Effector memory CD8-positive, alpha-beta T cell (primary cell): ENCODE measurements at places on chromosomes 3 and 15.

DNA sequence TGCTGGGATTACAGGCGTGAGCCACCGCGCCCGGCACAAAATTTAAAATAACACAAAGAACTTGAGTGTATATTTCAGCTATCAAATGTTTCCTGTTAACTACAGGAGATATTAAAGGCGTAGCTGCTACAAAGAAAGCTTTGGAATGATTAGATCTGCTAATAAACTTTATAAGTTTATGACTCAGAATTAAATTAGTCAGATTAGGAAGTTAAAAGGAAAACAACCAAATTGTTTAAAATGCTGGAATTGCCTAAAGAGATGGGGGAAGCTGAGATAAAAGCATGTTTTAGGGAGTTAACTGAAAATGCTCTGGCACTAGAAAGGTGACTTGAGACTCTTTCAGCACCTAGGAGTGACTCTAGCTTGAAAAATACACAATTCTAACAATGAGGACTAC lies 58.9 kb downstream of the COL8A1 start:
- H3K4me1 ChIP-seq: no peaks in the 10 kb centered on the region
- H3K27me3 ChIP-seq: peaks cover 10% of the 10 kb centered on the region
- H3K4me3 ChIP-seq: no peak overlapping the region
- H3K27ac ChIP-seq: no peak overlapping the region

- DNase-seq: no peak
- H3K4me3 ChIP-seq: no peak overlapping the region
- H3K27me3 ChIP-seq: no peaks in the 10 kb centered on the region
- peaks cover 4% of the 10 kb centered on the region for H3K36me3 ChIP-seq
- H3K27ac ChIP-seq: peak overlapping the region; percentile 0
- H3K4me1 ChIP-seq: no peaks in the 10 kb centered on the region
Measured at GRCh38 chr3:195698647-195699387, 22.0 kb upstream of the MUC20 start.

GRCh38 chr15:87873516-87873915 lies 383.0 kb downstream of the NTRK3 start:
- no peaks in the 10 kb centered on the region for H3K4me1 ChIP-seq
- DNase-seq: no peak

- no peak for DNase-seq
- no peaks in the 10 kb centered on the region for H3K36me3 ChIP-seq
Measured at GRCh38 chr3:108524537-108524936, 14.1 kb upstream of the MYH15 start.

DNA sequence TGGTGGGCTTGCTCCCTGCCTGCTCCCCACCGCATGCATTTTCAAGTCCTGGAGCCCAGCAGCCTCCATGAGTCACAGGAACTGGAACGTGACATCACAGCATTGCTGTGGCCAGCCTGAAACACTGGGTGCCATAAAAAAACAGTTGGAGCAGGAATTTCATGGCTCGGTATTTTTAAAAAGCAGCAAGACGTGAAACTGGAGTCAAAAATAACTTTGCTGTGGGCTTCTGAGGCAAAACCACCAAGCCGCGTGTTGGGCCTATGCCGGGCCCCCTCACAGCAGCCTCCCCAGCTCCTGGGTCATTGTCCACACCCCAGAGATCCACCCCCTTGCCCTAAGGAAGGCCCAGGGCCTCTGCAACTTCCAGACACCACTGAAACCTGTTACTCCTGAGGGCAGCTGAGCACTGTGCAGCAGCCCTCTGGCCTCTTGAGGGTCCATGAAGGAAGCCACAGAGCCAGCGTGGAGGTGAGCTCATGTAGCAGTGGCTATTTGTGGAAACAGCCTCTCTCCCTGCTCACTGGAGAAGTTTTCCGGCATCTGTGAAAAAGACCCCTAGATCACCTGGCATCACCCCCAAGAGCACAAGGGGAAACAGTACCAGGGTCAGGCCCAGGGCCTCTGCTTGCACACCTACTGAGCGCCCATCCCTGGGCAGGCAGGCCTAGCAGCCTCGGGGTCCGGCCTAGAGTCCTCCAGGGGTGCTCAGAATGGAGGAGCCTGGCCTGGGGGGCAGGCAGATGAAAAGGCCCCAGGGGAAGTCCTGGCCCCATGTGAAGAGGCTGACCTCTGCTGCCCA lies 34.0 kb upstream of the DUSP7 start:
- H3K27me3 ChIP-seq: no peaks in the 10 kb centered on the region
- H3K27ac ChIP-seq: no peak overlapping the region
- H3K4me3 ChIP-seq: no peak overlapping the region
- no peaks in the 10 kb centered on the region for H3K36me3 ChIP-seq
- DNase-seq: no peak

- H3K36me3 ChIP-seq: peaks cover 11% of the 10 kb centered on the region
- no peaks in the 10 kb centered on the region for H3K27me3 ChIP-seq
- no peak overlapping the region for H3K4me3 ChIP-seq
- H3K4me1 ChIP-seq: peaks cover 38% of the 10 kb centered on the region
- no peak for DNase-seq
Measured at GRCh38 chr3:37992271-37993066, 1.9 kb downstream of the VILL start.

DNA sequence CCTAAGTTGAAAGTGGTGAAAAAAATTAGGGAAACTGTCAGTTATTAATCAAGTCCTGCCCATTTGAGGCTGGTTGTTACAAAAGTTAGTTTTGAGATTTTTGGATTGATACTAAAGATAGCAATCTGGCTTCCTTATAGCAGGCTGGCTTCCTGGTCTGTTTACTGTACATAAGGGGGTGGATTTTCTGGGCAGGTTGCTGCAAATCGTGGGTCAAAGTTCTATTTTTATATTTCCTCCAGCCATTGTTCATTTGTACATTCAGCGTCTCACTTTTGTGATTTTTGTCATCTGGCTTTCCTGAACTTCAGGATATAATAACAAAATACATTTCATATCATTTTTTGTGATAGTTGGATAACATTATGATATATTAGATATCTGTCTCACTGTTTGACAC lies 49.5 kb downstream of the CLDN1 start:
- DNase-seq: no peak
- no peak overlapping the region for H3K4me3 ChIP-seq
- no peaks in the 10 kb centered on the region for H3K4me1 ChIP-seq
- H3K36me3 ChIP-seq: peaks cover 3% of the 10 kb centered on the region
- peaks cover 6% of the 10 kb centered on the region for H3K27me3 ChIP-seq

- H3K36me3 ChIP-seq: no peaks in the 10 kb centered on the region
- H3K4me1 ChIP-seq: no peaks in the 10 kb centered on the region
- no peak overlapping the region for H3K27ac ChIP-seq
- no peak overlapping the region for H3K4me3 ChIP-seq
- no peak for DNase-seq
Measured at GRCh38 chr3:29822071-29822470, 541.2 kb downstream of the RBMS3 start.

DNA sequence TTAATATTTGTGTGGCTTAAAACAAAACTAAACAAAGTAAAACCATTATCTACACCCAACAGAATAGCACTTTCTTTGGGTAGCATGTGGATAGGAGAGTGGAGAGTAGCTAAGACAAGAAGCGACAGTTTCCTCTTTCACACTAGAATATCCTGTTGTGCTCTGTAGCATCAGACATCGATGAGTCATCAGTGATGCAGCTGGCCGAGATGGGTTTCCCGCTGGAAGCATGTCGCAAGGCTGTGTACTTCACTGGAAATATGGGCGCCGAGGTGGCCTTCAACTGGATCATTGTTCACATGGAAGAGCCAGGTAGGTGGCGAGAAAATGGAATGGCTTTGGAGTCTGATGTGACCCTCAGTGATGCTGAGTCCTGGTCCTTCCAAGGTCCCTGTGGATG lies 108.1 kb downstream of the USP13 start:
- no peaks in the 10 kb centered on the region for H3K27me3 ChIP-seq
- H3K4me3 ChIP-seq: no peak overlapping the region
- no peaks in the 10 kb centered on the region for H3K4me1 ChIP-seq
- no peak for DNase-seq
- H3K36me3 ChIP-seq: peaks cover 25% of the 10 kb centered on the region

GRCh38 chr15:68797191-68797590 lies 23.5 kb downstream of the ANP32A start:
- no peak for DNase-seq
- H3K4me3 ChIP-seq: peak overlapping the region; percentile 25
- H3K36me3 ChIP-seq: no peaks in the 10 kb centered on the region

DNA sequence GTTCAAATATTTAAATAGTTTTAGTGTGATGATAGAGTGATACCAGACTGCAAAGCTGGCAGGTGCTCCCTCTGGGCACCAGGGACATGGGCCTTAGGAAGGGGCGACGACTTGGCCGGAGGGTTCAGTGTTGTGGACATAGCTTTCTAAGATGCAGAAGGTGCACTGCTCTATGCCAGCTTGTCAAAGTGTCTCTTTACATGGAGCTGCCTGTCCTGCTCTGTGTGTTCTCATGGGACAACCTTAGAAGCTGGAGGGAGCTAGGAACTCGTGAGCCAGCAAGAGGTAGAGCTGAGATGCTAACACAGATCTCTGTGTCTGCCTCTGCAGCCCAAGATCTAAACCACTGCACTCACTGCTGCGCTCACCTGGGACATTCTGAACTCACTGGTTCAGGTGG lies 77.8 kb downstream of the SENP2 start:
- H3K4me3 ChIP-seq: no peak overlapping the region
- H3K27me3 ChIP-seq: peaks cover 49% of the 10 kb centered on the region
- H3K4me1 ChIP-seq: no peaks in the 10 kb centered on the region

GRCh38 chr3:177488740-177489139 lies 291.5 kb upstream of the TBL1XR1 start:
- no peaks in the 10 kb centered on the region for H3K27me3 ChIP-seq
- H3K4me1 ChIP-seq: peaks cover 8% of the 10 kb centered on the region
- H3K36me3 ChIP-seq: no peaks in the 10 kb centered on the region
- H3K4me3 ChIP-seq: no peak overlapping the region

- no peak overlapping the region for H3K4me3 ChIP-seq
- H3K27ac ChIP-seq: no peak overlapping the region
- DNase-seq: no peak
- peaks cover 9% of the 10 kb centered on the region for H3K4me1 ChIP-seq
Measured at GRCh38 chr3:189304465-189305351, 132.9 kb downstream of the TPRG1 start.

DNA sequence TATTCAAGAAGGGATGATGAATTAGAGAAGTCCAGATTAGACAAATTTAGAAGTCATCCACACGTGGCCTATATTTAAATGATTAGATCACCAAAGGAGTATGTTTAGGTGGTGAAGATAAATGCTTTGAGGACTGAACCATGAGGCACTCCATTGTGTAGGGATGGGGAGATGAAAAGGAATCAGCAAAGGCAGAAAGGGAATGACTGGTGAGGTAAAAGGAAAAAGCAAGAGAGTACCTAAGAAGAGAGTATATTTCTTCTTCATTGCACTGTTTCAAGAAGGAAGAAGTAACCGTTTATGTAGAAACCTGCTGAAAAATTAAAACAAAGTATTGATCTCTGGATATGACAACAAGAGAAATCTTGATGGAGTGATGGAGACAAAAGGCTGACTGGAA lies 40.7 kb downstream of the DENND4A start:
- peaks cover 9% of the 10 kb centered on the region for H3K4me1 ChIP-seq
- DNase-seq: no peak
- peaks cover 79% of the 10 kb centered on the region for H3K36me3 ChIP-seq
- H3K27ac ChIP-seq: peak overlapping the region; percentile 5
- no peak overlapping the region for H3K4me3 ChIP-seq
- no peaks in the 10 kb centered on the region for H3K27me3 ChIP-seq

DNA sequence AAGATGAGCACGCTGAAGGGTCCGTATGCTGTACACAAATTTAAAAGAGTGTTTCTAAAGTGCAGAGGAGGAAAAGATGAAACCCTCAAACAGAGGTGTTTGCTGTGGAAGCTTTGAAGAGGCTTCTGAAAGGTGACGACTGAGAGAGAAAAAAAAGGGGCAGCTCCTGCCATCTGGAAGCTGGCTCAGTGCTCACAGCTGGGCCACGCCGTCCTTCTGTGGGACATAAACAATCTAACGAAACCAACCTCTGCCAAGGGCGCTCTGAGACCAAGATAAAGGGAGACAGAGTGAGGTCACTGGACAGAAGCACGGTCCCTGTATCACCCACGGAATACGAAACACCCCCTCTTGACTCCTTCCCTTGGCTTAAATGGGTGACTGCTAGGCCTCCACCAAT lies 96.3 kb upstream of the SLC6A6 start:
- H3K36me3 ChIP-seq: peaks cover 2% of the 10 kb centered on the region
- peaks cover 54% of the 10 kb centered on the region for H3K27me3 ChIP-seq
- peaks cover 14% of the 10 kb centered on the region for H3K4me1 ChIP-seq
- DNase-seq: no peak
- no peak overlapping the region for H3K27ac ChIP-seq

GRCh38 chr15:77027111-77027696 lies 32.3 kb downstream of the PSTPIP1 start:
- peaks cover 36% of the 10 kb centered on the region for H3K4me1 ChIP-seq
- no peak overlapping the region for H3K4me3 ChIP-seq
- H3K27me3 ChIP-seq: no peaks in the 10 kb centered on the region

GRCh38 chr3:185815391-185816282 lies 9.2 kb downstream of the IGF2BP2 start:
- H3K4me3 ChIP-seq: no peak overlapping the region
- DNase-seq: no peak
- no peak overlapping the region for H3K27ac ChIP-seq
- no peaks in the 10 kb centered on the region for H3K4me1 ChIP-seq
- peaks cover 49% of the 10 kb centered on the region for H3K27me3 ChIP-seq

GRCh38 chr15:94066811-94067210 lies 164.6 kb upstream of the MCTP2 start:
- H3K27me3 ChIP-seq: peaks cover 41% of the 10 kb centered on the region
- no peak for DNase-seq
- H3K36me3 ChIP-seq: no peaks in the 10 kb centered on the region
- no peaks in the 10 kb centered on the region for H3K4me1 ChIP-seq

DNA sequence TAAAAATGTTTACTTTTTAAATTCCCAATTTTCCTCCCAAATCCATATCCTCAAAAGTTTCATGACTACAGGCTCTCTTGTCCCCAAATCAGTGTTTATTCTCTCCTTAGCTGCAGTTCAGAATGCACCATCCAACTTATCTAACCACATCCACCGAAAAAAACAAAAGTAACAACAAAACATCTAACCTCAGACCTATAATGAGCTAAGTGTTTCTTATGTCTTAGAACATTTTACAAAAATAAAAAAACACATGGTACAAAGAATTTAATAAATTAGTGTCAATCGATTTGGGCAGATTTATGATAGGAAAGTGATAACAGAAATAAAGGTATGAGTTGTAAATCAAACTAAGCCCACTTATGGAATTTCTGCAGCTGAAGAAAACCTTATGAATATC lies 13.6 kb downstream of the SATB1 start:
- no peak overlapping the region for H3K27ac ChIP-seq
- peaks cover 17% of the 10 kb centered on the region for H3K4me1 ChIP-seq
- no peak for DNase-seq
- peak overlapping the region; percentile 10 for H3K4me3 ChIP-seq
